ENCODE measurements at places on chromosomes 4 and X. TPM values are rescaled to one million over a fixed set of nuclear protein-coding genes. Genes with fewer than 3 reads are reported as not detected.

Gene CENPU
- total RNA-seq: 5.2 TPM

Gene GJB1
- not detected for total RNA-seq

Gene KCND1
- total RNA-seq: 2.0 TPM

GRCh38 chr4:56513517-56513916 is 7.9 kb downstream of the ARL9 start:
- H3K36me3 ChIP-seq: no peaks in the 10 kb centered on the region
- H3K27me3 ChIP-seq: no peaks in the 10 kb centered on the region
- DNase-seq: no peak

DNA sequence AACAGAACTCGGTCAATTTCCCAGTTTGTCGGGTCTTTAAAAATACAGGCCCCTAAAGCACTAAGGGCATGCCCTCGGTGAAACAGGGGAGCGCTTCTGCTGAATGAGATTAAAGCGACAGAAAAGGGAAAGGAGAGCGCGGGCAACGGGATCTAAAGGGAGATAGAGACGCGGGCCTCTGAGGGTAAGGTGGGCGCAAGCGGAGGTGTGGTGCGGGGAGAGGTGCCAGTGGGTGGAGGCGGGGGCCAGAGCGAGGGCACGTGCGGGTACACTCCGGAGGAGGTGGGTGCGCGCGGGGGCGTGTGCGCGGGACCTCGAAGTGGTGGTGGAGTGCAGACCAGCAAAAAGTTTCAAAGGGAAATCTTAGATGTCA is 787 bp upstream of the TET2 start:
- no peaks in the 10 kb centered on the region for H3K36me3 ChIP-seq
- H3K27me3 ChIP-seq: no peaks in the 10 kb centered on the region
- H3K4me1 ChIP-seq: peaks cover 31% of the 10 kb centered on the region
- H3K4me3 ChIP-seq: peak overlapping the region; percentile 68
- peak overlapping the region; percentile 90 for H3K27ac ChIP-seq

DNA sequence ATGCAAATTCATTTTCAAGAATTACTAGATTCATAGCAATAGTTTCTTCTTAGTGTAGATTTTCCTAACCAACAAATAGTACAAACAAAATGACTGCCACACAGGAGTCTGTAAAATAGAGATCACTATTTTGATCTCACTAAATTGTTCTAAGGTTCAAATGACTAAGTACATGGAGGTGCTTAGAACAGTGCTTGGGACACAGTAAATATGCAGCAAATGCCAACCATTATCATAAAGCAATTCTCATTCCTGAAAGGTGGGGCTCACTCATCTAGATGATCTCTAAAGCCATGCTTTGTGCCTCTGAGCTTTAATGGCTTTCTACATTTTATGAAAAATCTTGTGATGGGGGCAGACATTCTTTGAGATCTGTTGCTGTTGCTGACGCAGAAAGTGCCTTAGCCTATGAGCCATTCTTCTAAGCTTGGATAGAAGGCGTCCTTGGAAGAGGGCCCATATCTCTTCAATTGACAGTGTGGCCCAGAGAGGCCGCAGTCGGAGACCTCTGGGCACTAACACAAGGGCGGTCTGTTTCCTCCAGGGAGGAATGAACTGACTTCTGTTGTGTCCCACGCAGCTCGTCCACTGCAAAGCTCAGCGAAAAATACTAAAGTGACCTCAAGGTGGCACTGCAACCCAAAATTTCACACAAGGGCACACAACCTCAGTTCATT is 23.5 kb downstream of the TLR10 start:
- no peaks in the 10 kb centered on the region for H3K4me1 ChIP-seq
- H3K27ac ChIP-seq: no peak overlapping the region
- H3K27me3 ChIP-seq: no peaks in the 10 kb centered on the region
- H3K36me3 ChIP-seq: no peaks in the 10 kb centered on the region
- no peak overlapping the region for H3K4me3 ChIP-seq

DNA sequence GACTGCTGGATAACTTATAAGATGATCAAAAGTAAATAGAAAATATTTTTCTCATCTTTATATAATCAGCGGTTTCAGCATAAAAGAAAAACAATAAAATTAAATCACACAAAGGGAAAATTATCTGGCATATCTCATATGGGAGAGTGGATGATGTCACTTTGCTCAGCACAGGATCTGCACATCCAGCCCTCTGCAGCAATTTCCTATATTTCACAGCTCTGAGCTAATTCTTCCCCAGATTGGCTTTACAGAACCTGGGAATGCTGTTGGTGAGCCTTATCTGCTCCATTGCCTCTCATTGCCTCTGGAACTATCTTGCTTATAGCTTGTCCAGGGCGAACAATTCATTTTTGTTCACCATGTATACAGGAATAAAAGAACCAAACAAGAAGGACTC is 21.0 kb downstream of the FREM3 start:
- H3K27ac ChIP-seq: no peak overlapping the region
- no peaks in the 10 kb centered on the region for H3K27me3 ChIP-seq
- H3K4me3 ChIP-seq: no peak overlapping the region
- no peaks in the 10 kb centered on the region for H3K36me3 ChIP-seq

DNA sequence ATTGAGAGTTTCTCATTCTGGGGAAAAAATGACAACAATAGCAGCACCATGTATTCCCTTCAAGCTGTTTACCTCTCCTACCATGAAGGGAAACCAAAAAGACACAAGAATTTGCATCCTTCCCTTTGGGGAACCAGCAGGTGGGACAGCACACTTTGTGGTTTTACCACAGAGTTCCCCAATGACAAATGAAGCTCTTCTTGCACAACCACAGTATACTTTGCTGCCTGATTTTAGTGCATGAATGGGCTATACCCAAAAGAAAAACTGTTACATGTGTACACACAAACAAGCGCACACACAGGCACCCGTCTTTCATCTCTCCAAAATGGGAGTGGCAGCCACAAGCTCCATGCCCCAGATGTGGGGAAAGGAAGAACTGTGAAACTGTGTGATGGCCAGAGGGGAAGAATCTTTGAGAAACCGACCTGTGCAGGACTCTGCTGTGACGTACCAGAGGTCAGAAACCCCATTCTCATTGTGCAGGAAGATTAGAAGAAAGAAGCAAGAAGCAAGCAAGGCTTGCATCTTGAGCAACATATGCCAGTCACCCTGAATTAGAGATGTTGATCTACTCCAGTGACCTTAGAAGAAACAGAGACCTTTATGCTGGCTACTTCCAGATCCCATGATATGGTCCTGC is 2.7 kb upstream of the MAML3 start:
- H3K27ac ChIP-seq: no peak overlapping the region
- no peak overlapping the region for H3K4me3 ChIP-seq
- H3K4me1 ChIP-seq: no peaks in the 10 kb centered on the region
- H3K36me3 ChIP-seq: no peaks in the 10 kb centered on the region
- no peak for DNase-seq

Gene RAI2
- total RNA-seq: 47.4 TPM

Gene PPM1K
- 22.8 TPM for total RNA-seq

GRCh38 chrX:9327747-9328145 is 137.1 kb upstream of the TBL1X start:
- H3K36me3 ChIP-seq: no peaks in the 10 kb centered on the region
- no peak overlapping the region for H3K27ac ChIP-seq
- no peak overlapping the region for H3K4me3 ChIP-seq
- no peak for DNase-seq
- no peaks in the 10 kb centered on the region for H3K4me1 ChIP-seq

Gene RAB41
- total RNA-seq: not detected

Gene DCK
- total RNA-seq: 10.3 TPM

Gene RHOXF2B
- total RNA-seq: not detected

Gene MAGEA2
- total RNA-seq: not detected

Gene MAGEA8
- not detected for total RNA-seq

DNA sequence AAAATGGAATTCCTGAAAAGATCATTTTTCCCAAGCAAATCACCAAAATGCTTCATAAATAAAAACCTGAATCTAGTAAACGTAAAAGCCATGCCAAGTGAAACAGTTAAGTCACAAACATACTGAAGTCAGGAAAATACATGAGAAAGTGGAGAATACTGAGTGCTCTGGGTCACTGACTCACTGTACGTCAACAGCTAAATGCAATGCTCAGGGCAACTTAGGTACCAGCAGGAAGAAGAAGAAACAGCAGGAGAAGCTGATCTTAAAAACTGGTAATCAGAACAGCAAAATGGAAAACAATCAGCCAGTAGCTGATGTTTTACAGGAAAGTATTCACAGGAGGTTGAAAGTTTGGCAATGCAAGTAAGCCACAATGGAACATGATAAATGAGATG is 252.6 kb upstream of the ETNPPL start:
- DNase-seq: no peak
- H3K27ac ChIP-seq: no peak overlapping the region
- no peaks in the 10 kb centered on the region for H3K27me3 ChIP-seq
- no peaks in the 10 kb centered on the region for H3K4me1 ChIP-seq
- H3K36me3 ChIP-seq: no peaks in the 10 kb centered on the region

- H3K27me3 ChIP-seq: no peaks in the 10 kb centered on the region
- H3K27ac ChIP-seq: no peak overlapping the region
- no peak for DNase-seq
- peaks cover 24% of the 10 kb centered on the region for H3K4me1 ChIP-seq
- no peak overlapping the region for H3K4me3 ChIP-seq
- no peaks in the 10 kb centered on the region for H3K36me3 ChIP-seq
These were observed 1.7 kb downstream of the ARAF start for GRCh38 chrX:47562615-47563243.

Gene TMEM271
- total RNA-seq: 0.25 TPM

DNA sequence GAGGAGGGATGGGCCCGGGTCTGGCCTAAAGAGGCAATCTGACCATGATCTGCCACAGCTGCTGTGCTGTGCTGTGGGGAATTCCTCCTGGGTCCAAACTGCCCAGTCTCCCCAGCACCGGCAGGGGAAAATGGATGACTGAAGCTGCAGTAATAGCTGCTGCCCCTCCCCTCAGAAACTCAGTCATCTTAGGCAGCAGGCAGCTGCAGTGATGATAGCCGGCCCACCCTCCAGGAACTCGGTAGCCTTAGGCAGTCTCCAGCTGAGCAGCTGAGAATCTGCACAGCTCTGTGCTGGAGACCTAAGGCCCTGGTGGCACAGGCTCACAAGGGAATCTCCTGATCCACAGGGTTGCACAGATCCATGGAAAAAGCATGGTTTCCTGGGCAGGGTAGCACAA is 113.4 kb upstream of the USP38 start:
- no peak overlapping the region for H3K27ac ChIP-seq
- no peaks in the 10 kb centered on the region for H3K36me3 ChIP-seq
- no peaks in the 10 kb centered on the region for H3K4me1 ChIP-seq
- H3K4me3 ChIP-seq: no peak overlapping the region

DNA sequence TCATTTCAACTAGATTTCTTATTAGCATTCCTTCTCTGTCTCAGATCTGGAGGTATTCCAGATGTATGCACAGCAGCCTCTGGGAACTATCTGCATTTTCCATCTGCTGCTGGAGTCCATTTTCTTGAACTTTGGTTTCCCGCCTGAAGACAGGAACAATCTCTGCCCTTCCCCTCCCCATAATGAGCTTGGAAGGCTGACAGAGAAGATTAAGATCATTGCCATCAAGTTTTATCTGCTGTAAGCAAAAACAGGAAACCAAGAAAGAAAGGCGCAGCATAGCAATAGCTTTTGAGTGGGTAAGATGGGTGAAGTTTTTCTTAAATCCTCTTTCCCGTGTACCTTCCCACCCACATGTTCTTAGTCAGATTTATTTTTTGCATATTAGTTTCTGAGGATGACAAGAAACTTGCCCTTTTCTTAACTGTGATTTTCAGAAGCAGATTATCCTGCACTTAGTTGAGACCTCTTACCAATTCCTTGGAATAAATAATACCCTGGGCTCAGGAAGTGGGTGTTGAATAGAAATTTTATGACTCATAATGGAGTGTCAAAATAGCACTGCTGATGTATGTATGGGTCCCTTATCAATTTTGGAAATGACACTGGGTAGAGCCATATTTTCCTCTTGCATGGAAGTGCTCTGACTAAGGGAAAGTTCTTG is 78.3 kb downstream of the CT47B1 start:
- H3K27ac ChIP-seq: no peak overlapping the region
- no peaks in the 10 kb centered on the region for H3K4me1 ChIP-seq
- no peak for DNase-seq
- no peaks in the 10 kb centered on the region for H3K27me3 ChIP-seq

DNA sequence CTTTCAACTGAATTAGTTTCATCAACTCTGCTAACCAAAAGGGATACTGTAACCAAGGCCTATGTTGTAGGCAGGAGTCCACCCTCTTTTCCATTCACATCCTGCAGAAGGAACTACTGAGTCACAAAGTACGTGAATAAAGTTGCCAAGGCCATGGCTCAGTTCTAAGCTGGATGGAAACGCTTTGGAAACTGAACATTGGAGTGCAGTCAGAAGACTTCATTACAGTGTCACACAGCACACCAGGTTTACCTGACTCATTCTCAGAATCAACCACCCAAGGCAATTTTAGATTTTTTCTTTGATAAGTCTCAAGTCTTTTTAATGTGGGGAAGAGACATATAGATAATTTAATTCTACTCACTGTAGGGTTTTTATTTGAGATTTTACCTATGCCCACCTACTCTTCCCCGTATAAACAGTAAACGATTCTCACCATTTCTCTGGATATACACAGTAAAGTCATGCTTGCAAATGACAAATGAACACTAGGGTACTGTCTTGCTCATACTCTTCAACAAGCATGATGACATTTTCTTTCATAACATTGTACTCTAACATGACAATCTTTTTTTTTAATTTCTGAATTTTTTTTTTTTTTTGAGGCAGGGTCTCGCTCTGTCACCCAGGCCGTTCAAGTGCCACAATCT is 58.9 kb upstream of the RBM47 start:
- H3K4me3 ChIP-seq: no peak overlapping the region
- no peaks in the 10 kb centered on the region for H3K4me1 ChIP-seq
- DNase-seq: no peak
- no peaks in the 10 kb centered on the region for H3K36me3 ChIP-seq
- H3K27ac ChIP-seq: no peak overlapping the region

DNA sequence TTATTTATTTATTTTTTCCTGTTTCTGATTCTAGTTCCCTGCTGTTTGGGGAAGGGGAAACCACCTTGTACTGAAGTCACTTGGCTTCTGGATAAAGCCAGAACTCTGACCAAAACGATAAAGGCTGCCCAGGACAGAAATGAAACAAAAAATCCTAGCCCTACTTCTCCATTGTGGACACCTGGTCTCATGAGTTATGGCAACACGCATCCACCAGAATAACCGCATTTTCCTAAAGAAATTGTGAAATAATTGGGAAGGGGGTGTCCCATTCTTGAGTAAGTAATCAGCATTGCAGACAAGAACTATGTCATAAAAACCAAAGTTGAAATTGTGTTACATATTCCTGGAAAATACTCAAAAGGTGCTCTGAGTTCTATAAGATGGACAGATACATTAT is 42.1 kb downstream of the SLC9A7 start:
- DNase-seq: no peak
- no peaks in the 10 kb centered on the region for H3K4me1 ChIP-seq
- no peaks in the 10 kb centered on the region for H3K36me3 ChIP-seq
- no peak overlapping the region for H3K4me3 ChIP-seq
- H3K27ac ChIP-seq: no peak overlapping the region

DNA sequence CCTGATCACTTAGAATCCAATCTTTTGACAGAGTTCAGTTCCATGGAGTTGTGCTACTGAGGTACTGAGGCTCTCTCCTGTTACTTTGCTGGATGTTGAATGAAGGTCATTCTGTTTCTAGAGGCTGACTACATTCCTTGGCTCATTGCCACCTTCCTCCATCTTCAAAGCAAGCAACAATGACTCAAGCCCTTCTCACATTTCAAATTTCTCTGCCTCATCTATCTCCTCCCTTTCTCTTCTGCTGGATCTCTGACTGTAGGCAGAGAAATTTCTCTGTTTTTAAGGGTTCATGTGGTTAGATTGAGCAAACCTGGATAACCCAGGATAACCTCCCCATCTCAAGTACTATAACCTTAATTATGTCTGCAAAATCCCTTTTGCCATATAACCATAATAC is 775.4 kb downstream of the STPG2 start:
- no peak overlapping the region for H3K27ac ChIP-seq
- no peaks in the 10 kb centered on the region for H3K4me1 ChIP-seq
- H3K36me3 ChIP-seq: no peaks in the 10 kb centered on the region
- DNase-seq: no peak
- H3K4me3 ChIP-seq: no peak overlapping the region
- no peaks in the 10 kb centered on the region for H3K27me3 ChIP-seq

Gene MAP3K15
- total RNA-seq: 0.25 TPM

Data from vagina (tissue), 2 donors.